Neural crest cell (in vitro differentiated cells): ENCODE measurements at places on chromosomes 3 and 15.

- no peak for DNase-seq
These were observed 6.2 kb upstream of the COX17 start for GRCh38 chr3:119683421-119683820.

DNA sequence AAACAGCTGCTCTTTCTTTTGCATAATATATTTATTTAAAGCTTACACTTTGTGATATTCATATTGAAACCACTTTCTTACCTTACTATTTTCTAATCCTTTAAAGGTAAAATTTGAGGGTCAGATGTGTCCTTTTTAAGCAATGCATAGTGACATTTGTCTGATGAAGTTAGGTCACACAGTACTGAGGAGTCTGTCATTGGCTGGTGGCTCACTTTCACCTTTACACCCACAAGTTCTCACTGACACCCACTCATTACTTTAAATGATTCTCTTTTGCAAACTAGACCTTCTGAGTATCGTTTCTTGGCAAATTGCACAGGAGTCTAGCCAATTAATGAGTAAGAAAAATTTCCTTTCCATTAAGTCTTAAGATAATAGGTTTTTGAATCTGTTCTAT, 758.3 kb upstream of the ARPP21 start:
- no peak for DNase-seq

GRCh38 chr3:69463531-69463930, 77.6 kb upstream of the FRMD4B start:
- no peak for DNase-seq

DNA sequence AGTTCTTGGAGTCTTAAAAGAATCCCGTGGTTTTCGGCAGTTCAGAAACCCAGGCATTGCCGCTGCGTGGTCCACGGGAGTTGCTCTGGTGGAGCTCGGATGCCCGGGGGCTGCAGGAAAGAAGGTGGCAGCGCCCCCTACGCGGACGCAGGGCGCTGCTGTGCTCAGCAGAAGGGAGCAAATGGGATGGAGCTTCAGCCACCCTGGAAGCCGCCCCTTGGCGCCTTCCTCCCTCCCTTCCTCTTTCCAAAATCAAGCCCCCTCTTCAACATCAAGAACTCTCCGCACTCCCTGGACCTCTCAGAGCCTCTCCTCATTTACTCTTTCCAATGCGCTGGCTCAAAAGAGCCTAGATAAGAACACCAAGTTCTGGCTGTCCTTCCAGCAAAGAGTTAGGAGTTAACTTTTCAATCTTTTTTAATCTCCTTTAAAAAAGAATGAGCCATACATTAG, 880 bp upstream of the CHRNA7 start:
- peak; percentile 62 for DNase-seq

- DNase-seq = no peak
These were observed 139.6 kb downstream of the TMCO5A start for GRCh38 chr15:38074029-38074428.

DNA sequence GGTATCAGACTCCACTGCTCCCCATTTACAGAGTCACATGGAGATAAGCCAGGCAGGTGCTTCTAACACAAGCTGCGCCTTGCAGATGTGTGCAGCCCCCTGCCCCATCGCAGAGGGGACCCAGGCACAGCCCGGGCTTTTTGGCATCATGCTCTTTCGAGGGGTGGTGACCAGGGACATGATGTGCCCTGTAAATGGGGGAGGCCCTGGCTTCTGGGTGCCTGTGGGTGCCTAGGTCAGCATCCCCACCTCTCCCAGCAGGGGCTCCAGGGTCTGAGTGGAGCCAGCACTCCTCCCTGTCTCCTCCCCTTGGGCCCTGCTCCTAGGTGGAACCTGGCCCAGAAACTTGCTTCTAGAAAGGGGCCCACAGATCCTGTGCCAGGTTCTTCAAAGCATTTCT, 15.2 kb downstream of the TRPM1 start:
- DNase-seq = no peak

- DNase-seq = no peak
These were observed 33.1 kb downstream of the FLNB start for GRCh38 chr3:58041182-58041825.

DNA sequence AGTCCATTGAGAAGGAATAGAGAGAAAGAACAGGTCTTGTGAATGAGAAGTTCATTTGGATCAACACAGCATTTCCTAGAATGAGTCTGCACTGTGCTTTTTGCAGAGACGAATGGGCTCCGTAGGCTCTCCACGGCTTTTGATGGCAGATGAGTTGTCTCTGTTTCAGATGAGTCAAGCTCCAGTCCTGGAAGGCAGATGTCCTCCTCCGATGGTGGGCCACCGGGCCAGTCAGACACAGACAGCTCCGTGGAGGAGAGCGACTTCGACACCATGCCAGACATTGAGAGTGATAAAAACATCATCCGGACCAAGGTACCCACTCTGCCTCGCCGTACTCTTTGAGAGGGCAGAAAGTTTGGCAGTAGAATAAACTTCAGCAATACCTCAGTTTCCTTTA, 70.5 kb downstream of the SIDT1 start:
- no peak for DNase-seq

DNA sequence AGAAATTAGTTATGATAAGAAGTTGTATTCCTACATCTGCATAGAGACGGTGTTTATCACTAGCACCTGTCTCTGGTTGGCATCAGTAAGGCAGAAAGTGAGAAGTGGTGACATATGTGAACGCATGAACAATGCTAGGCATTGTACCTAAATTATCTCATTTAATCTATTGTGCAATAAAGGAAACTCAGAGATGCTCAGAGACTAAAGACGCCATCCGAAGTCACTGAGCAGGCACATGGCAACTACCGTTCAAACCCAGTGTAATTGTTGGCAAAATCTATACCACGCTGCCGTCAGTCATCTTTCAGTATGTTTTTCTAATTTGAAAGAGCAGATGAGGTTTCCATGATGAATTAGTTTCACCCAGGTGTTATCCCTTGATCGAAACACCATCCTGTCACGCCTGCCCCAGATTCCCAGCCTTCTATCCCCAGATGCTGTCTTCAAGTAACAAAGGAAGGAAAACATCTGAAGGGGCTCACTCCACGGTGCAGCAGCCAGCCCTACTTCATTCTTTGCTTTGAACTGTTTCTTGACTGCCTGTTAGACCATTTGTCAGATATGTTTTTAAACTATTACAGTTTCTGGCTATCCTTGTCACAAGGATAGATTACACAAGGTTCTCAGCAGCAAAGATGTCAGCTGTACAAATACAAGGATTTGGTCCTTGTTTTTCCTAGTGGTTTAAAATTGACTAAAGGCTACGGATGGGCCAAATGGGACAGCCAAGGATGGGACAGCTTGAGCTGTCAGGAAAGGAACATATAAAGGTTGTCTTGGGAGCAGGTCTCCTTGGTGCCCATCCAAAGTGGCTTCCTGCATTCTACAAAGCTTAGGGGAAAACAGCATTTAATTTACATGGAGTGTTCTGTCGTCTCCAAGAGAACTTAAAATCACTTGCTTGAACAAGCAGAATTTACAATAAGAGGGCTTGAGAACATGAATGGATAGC, 99.1 kb downstream of the TMEM108 start:
- DNase-seq = no peak

GRCh38 chr3:126394179-126394976, at the start of gene CFAP100:
TSS of gene CFAP100 (plus strand) at chr3:126394909. CDS start at chr3:126396001, 1,092 bp downstream.
- peak; percentile 59 for DNase-seq

- no peak for DNase-seq
These were observed 28.5 kb downstream of the ST3GAL6 start for GRCh38 chr3:98791341-98792325.

DNA sequence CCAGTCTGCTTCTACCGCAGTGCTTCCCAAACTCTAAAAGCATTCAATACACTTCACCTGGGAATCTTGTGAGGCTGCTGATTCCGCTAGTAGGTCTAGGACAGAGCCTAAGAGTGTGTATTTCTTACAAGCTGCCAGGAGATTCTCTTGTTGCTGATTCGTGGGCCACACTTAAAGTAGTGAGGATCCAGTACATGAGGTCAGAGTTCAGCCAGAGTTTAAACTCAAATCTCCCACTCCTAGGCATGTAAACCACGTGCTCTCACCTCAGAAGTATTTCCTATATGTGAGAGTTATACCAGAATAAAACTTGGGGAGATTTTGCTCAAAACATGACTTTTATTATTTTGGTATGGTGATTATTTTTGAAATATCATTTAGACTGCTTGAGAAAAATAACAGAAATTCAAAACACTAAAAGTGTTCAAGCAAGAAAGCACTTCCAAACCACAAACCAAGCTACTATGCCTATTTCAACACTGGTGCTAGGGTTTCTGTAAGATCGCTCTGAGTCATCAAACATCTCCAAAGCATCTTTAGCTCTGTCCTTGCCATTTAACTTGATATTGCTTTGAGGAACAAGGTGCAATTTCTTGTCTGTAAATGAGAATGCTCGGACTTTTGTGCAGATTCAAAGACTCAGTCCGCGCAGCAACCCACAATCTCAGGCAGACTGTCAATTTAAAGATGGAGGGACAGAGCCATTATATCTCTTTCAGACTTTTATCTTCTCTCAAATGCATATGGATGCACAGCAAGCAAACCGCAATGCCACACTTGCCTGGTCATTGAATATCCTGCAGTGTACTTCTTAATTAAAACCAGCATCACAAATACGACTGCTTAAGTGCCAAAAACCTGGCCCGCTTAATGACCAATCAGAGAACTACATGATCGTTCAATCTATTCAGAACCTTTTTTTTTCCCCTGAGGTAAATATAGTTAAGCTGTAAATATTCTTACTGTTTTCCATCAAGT, 59.8 kb downstream of the AGTR1 start:
- DNase-seq = no peak

DNA sequence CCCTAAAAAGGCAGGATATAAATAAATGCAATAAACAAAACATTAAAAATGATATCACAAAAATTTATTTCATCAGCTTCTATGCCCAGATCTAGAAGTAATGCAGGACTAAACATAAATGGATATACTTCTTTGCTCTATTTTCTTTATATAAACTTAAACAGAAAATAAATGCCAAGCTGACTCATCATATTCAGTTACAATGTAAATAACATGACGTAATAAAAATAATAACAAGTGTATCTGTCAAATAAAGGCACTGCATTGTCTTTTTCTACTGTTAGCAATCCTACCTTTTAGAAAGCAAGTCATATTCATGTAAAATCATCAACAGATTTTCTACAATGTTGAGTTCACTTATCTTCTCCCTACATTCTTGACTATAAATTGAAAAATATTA, 61.6 kb downstream of the NEK10 start:
- DNase-seq = no peak

DNA sequence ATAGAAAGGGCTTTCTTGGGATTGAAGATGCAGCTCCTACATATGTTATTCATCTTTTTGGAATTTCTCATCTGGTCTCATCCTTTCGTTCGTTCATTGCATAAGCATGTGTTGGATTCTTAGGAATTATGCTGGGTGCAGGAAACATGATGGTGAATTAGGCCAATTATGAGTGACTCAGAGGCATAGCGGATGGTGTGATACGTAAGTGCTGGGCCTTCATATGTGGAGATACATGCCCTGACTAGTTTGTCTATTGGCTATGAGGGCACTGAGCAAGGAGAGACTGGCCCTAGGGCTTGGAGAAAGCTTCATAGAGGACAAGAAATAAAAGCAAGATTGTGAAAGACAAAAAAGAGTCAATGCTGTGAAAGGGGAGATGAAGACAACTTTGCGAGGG, 235.1 kb downstream of the MYRIP start:
- DNase-seq = no peak

DNA sequence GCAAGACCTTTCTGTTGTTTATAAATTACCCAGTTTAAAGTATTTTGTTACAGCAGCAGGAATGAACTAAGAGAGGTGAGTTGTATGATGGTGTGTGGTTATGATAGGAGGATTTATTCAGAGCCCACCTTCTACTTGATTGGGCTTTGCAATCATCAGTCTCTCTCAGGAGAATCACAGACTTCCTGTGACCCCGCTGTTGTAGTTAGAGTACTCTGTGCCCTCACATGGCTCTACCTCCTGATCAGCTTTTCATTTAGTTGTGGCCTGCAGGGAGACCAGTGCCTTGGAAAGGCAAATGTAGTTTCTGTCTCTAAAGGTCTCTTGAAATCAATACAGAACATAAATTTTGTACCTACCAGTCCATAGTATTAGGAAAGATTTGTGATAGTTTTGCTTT, 7.6 kb upstream of the P2RY14 start:
- DNase-seq = no peak

DNA sequence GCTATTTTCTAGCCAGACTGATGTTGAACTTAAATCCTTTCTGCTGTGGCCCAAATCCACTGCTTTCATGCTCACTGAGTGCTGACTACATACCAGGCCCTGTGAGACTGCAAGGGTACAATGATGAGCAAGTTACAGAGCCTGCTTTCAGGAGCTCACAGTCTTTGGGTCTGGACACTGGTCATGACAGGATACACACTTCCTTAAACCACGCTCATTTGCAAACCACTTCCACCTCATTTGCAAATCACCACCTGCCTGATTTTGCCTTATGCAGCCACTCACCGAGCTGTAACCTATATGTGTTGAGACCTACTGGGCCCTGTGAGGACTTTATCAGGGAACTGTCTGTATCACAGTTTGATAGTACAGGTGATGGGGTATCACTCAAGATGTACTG, 50.2 kb upstream of the LRRC58 start:
- DNase-seq = no peak

- DNase-seq = no peak
These were observed 504.2 kb upstream of the PROK2 start for GRCh38 chr3:72288955-72289691.

DNA sequence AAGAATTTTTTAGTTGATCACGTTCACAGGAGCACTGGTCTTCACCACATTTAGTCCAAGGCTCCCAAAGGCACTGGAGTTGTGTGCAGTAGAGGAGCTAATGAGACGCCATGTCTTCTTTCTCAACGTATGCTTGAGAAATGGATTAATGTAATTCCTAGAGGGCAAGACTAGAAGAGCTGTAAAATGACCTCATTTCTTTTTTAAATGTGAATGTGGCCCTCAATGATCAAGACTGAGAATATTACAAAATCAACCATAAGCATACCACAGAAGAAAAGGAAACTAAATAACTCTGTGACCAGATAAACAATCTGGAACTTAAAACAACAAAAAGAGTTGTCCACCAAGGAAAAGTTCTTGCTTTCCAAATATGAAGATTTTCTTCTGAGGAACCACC, 112.1 kb upstream of the THBS1 start:
- no peak for DNase-seq

- DNase-seq = no peak
These were observed 376.2 kb downstream of the FEZF2 start for GRCh38 chr3:61997101-61997500.

- no peak for DNase-seq
These were observed 278.4 kb downstream of the RPLP1 start for GRCh38 chr15:69731081-69731330.

DNA sequence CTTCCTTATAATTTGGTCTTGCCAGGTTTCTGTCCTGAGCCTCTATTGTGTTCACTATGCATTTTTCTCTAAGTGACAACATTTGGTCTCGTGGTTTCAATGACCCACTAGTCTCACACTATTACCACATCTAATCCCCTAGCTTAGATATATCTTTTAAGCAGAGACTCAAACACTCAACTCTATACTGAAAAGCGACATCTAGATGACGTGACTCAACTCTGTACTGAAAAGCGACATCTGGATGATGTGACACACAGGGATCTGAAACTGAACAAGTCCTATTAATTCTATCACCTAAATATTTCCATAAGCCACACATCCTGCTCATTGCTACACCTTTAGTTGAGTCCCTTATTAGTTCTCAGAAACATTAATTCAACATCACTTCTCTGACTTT, 141.7 kb upstream of the MBNL1 start:
- DNase-seq = no peak

GRCh38 chr3:143848704-143849103, 436 bp upstream of the SLC9A9 start:
- DNase-seq = no peak
